RCC 7860 (cell line): ENCODE measurements at places on chromosomes 7 and 10.
A peak's percentile ranks its signal among the peaks of the same experiment; 100 is the strongest.

GRCh38 chr10:107708981-107709380 is 544.5 kb upstream of the SORCS1 start:
- DNase-seq: no peak

GRCh38 chr7:92831716-92832533 is 4.4 kb downstream of the CDK6 start:
- DNase-seq: peak; percentile 93

DNA sequence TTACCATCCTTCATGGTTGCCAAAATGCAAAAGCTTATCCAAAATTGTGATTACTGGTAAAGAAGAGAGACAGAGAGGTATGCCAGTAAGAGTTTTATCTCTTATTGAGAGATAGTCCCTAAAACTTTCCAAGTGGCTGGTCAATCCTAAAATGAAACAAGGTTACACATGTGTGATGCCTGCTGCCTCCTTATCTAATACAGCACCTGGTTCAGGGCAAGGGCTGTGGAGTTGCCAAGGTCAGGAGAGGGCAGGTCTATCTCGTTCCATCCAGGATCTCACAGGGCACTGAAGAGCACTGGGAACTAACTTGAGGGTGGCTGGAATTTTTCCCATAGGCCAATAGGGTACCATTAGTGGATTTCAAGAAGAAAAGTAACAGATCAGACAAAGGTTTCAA is 18.3 kb downstream of the VOPP1 start:
- no peak for DNase-seq

GRCh38 chr7:68963552-68963951 is 634.7 kb upstream of the AUTS2 start:
- peak; percentile 97 for DNase-seq

GRCh38 chr10:99952799-99953198 is 56.9 kb downstream of the DNMBP start:
- no peak for DNase-seq

- DNase-seq: no peak
Measured at GRCh38 chr7:127754457-127754856, 102.5 kb downstream of the SND1 start.
